CD4-positive, alpha-beta T cell (primary cell): ENCODE measurements at places on chromosomes 1 and 21.

DNA sequence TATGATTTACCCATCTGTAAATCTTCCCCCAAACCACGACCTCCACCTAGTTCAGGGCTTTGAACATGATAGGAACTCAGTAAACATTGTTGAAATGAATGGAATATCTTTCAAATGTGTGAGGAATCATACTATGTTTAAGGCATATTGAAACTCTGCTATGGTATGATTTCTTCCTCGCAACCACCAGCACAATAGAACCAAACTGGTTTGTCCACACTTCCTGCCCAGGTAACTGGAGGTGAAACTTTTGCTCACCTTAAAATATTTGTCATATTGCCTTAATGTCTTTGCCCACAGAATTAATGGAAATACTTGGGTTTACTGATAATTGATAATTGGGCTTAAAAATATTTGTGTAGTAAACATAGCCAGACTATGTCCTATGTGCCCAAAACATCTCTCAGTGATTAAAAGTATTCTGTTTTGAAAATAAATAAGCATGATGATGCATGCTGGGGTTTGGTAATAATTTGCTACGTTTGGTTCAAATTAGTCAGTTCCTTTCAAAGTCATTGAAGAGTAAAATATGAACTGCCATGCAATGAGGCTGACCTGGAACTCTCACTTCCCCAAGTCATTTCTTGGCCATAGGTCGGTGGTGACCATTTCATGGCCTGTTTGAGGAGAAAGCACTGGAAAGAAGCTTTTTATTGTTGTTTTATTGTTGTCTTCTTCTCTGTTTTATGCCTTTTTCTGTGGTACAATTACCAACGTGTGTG is 73.3 kb downstream of the TNFSF18 start:
- no peak overlapping the region for H3K4me3 ChIP-seq
- no peak overlapping the region for H3K27ac ChIP-seq
- H3K36me3 ChIP-seq = no peaks in the 10 kb centered on the region
- no peaks in the 10 kb centered on the region for H3K4me1 ChIP-seq
- no peak for DNase-seq
- H3K27me3 ChIP-seq = no peaks in the 10 kb centered on the region

DNA sequence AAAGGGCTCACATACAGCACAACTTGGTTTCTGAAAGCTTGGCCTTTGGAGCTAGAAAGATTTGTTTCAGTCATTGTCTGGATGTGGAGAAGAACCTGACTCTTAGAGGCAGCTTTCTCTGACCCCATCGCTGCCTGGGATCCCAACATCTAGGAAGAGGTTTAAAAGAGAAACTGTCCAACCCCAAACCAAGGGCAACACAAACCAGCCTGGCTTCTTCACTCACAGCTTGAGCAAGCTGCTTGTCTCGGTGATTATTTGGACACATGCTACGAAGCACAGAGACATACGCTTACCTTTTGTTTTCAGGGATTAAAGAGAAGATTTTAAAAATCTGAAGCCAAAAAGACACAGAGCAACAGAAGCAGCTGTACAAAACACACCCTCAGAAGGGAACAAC is 109.8 kb downstream of the ETS2 start:
- no peaks in the 10 kb centered on the region for H3K36me3 ChIP-seq
- H3K4me3 ChIP-seq = no peak overlapping the region
- peaks cover 3% of the 10 kb centered on the region for H3K27me3 ChIP-seq

GRCh38 chr1:175497501-175497900 is 245.9 kb downstream of the TNR start:
- no peak overlapping the region for H3K4me3 ChIP-seq
- no peaks in the 10 kb centered on the region for H3K27me3 ChIP-seq
- H3K4me1 ChIP-seq = no peaks in the 10 kb centered on the region
- DNase-seq = no peak

DNA sequence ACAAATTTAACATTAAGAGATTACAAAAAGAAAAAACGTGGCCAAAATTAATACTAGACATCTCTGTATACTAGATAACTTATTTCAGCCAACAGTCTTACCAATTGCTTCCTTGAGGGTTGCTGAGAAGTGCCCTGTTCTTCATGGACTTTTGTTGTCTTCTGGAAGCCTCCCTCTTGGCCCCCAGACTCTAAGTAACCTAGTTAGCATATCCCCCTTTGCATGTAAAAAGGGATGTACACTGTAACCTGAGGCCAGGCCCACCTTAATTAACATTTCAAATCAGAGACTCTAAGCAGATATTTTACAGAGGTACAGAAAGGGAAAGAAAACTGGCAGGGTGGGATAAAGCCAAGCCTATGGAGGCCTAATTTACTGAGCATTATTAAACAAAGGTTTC is 1047.3 kb downstream of the ADGRL2 start:
- H3K4me1 ChIP-seq = no peaks in the 10 kb centered on the region
- no peaks in the 10 kb centered on the region for H3K27me3 ChIP-seq
- no peak overlapping the region for H3K27ac ChIP-seq
- no peak overlapping the region for H3K4me3 ChIP-seq

GRCh38 chr1:203629507-203630082 is 3.0 kb downstream of the ATP2B4 start:
- DNase-seq = peak; percentile 50
- peaks cover 6% of the 10 kb centered on the region for H3K36me3 ChIP-seq
- H3K4me1 ChIP-seq = peaks cover 70% of the 10 kb centered on the region
- peak overlapping the region; percentile 72 for H3K27ac ChIP-seq

- H3K4me3 ChIP-seq = no peak overlapping the region
- H3K36me3 ChIP-seq = no peaks in the 10 kb centered on the region
- no peak overlapping the region for H3K27ac ChIP-seq
- no peaks in the 10 kb centered on the region for H3K4me1 ChIP-seq
Measured at GRCh38 chr1:67589519-67590233, 95.3 kb upstream of the GADD45A start.

DNA sequence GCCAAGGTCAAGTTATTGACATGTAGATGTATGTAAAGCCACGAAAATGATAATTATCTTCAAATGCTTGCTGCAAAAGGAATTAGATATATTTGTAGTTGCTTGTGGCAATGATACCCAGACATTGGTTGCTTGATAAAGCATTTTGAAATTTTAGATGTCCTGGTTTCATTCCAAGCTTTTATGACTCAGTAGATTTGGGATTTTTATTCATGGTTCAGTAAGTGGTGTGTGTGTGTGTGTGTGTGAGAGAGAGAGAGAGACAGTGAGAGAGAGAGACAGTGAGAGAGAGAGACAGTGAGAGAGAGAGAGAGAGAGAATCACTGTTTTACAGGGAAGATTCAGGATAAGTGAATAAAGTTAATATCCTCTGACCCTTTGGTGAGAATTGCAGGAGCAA is 498.2 kb upstream of the C1orf87 start:
- no peaks in the 10 kb centered on the region for H3K4me1 ChIP-seq
- H3K27me3 ChIP-seq = no peaks in the 10 kb centered on the region
- H3K36me3 ChIP-seq = no peaks in the 10 kb centered on the region
- no peak overlapping the region for H3K27ac ChIP-seq
- H3K4me3 ChIP-seq = no peak overlapping the region
- DNase-seq = no peak

GRCh38 chr1:63321785-63322113 is 618 bp upstream of the FOXD3 start:
- peaks cover 92% of the 10 kb centered on the region for H3K27me3 ChIP-seq
- no peak for DNase-seq
- H3K4me1 ChIP-seq = peaks cover 63% of the 10 kb centered on the region
- peak overlapping the region; percentile 43 for H3K4me3 ChIP-seq
- no peak overlapping the region for H3K27ac ChIP-seq

GRCh38 chr1:105736349-105736748 is 1320.1 kb upstream of the PRMT6 start:
- H3K27me3 ChIP-seq = no peaks in the 10 kb centered on the region
- no peaks in the 10 kb centered on the region for H3K36me3 ChIP-seq
- no peak for DNase-seq
- H3K27ac ChIP-seq = no peak overlapping the region
- H3K4me1 ChIP-seq = no peaks in the 10 kb centered on the region
